CD8-positive, alpha-beta memory T cell (primary cell): ENCODE measurements at places on chromosomes 6 and 20. TPM values are rescaled to one million over a fixed set of nuclear protein-coding genes. Genes with fewer than 3 reads are reported as not detected.

- DNase-seq, result no peak
Measured at GRCh38 chr6:97629180-97629579, 346.2 kb upstream of the MMS22L start.

GRCh38 chr6:143600821-143601220, 76.9 kb upstream of the PHACTR2 start:
- no peak for DNase-seq

DNA sequence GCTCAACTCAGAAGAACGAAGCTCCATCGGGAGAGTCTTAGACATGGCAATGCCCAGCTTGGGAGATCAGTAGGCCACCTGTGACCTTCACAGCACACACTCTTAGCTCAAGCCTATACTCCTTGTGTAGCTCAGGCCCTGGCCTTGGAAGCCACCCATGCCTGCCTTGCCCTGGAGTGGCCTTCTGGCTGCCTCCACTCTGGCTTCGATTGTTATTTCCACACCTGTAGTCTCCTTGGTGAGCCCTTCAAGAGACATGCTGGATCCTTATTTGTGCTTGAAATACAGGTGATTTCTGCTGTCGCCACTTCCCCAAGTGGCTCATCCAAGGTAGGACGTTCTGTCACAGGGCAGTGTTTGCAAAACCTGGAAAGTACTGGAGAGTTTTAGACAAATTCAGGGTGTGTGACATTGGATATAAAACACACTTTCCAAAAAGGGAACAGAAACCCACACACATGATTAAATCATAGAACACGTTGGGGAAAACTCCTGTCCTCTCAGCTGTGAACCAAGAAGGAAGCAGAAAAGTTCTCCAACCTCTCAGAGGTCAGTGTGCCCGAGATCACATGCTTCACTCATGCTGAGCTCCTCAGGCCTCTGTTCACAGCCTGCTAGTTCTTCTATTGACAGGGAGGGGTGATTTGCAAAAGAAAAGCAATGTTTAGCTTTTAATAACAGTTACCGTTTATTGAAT, 391.8 kb downstream of the CDC5L start:
- DNase-seq, result no peak

DNA sequence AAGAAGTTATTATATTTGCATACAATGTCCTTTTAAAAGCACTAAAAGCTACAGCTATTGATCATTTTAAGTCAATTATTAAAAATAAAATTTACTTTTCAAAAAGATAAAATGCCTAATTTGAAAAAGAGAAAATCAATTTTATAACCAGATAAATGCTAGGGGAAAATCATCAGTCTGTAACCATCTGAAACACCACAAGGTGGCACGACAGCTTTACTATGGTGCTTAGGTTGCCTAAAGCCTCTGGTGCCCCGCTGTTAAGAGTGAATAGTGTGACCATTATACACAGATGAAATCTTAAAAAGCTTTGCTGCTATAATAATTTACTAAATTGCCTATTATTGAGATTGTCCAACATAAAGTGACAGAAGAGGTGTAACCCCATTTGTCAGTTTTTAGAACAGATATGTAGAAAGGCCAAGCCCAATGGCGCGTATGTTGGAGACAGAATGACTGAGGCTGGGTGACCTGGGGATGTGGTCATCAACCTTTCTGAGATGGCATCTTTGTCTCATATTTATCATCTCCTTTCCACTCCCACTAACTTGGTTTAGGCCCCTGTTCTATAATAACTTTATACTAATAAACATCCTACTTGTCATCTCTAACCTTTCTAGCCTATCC, 100.8 kb downstream of the MOXD1 start:
- no peak for DNase-seq

DNA sequence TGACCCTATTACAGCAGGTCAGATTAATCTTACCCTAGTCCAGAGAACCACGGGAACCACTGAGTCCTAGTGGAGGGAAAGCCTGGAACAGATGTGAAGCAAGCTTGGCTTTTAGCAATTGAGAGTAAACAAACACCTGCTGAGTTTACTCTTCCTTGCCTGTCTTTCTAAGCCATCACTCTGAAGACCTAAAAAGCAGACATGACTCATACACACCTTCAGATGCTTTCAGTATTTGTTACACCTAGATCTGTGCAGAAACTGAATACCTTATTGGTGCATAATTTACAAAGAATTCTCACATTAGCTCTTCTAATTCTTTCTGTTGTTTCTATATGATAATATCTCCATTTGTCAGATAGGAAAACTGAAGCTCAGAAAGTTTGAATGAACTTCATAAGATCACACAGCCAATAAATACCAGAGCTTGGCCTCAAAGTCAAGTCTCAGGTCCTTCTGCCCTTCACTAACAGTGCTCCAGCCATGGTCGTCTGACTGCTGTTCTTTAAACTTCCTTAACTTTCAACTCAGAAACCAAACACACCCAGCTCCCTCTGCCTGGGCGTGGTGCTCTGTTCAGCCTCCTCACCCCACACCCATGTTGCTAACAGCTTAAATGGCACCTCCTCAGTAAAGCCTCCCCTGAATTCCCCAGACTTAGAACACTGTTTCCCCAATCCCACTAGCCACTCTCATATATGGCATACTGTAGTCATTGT, 8.6 kb upstream of the GABBR1 start:
- no peak for DNase-seq

The OXT gene
- total RNA-seq, result not detected

The APCDD1L gene
- total RNA-seq, result not detected

The CD93 gene
- total RNA-seq, result 0.50 TPM
